ENCODE measurements at places on chromosomes 5 and 9. TPM values are rescaled to one million over a fixed set of nuclear protein-coding genes. Genes with fewer than 3 reads are reported as not detected.

Gene PLAC8L1
- 0.52 TPM for total RNA-seq

DNA sequence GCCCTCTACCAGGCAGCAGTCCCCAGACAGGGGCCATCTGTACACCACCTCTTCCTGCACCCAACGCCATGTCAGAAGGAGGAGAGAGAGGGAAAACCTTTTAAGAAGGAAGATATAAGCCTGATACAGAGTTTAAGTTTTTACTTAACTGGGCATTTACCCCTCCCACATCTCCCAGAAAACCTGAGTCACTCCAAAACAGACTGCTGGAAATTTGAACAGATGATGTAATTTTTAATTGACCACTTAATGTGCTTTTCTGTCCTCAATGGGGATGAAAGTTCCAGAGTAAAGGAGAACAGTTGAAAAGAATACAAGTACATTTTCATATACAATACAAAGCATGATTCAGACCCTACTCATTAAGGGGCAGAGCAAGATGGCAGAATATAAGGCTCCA, 63.9 kb downstream of the TTC39B start:
- no peak for ATAC-seq

- no peak for ATAC-seq
These were observed 887 bp downstream of the PTPDC1 start for GRCh38 chr9:94085062-94085639.

DNA sequence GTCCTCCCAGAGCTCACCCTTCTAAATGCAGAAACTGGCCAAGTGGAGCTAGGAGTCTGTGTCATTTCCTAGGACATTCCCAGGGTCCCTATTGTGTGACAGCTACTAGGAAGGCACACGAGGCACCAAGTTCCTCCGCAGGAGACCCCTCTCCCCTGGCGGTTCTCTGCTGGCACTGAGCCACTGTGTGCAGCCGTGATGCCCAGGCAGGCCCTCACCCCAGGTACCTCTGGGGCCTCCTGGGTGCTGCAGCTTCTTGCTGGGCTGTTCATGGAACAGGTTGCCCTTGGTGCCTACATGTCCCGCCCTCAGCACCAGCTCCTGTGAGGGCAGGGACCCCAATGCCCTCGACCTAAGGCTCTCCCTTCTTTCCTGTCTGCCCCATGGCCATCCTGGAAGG, 23.1 kb downstream of the MED10 start:
- no peak for ATAC-seq
